ENCODE measurements at places on chromosomes 1 and 21.
A peak's percentile ranks its signal among the peaks of the same experiment; 100 is the strongest.

DNA sequence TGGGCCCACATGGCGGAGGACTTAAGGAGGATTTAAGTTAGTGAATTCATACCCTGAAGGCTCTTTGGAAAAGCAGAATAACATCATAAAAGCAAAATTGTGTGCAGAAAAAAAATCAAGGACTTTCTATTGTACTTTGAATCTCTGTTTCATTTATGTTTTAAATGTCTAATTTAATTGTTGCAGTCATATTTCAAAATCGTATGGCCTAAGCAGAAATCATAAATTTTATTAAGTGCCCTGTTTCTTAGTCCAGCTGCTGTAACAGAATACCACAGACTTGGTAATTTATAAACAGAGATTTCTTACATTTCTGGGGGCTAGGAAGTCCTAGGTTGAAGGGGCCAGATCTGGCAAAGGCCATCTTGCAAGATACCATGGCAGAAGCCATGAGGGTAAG lies 555.6 kb downstream of the LTN1 start:
- DNase-seq = no peak

DNA sequence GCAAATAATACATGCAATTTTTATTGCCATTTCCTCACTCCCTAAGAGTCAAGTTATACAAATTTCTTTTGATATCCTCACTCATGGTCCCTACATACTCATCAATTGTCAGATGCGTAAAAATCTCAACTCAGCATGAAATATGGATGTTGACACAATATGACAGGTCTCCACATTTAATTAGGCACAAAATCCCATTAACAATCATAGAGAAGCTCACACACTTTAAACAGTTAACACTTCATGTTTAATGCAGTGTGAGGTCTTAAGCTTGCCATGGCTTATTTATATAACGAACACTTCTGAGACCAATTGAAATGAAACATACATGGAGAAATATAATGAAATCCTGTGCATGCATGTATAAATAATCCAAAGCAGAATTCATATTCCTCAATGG lies 58.6 kb downstream of the GREM2 start:
- DNase-seq = no peak

DNA sequence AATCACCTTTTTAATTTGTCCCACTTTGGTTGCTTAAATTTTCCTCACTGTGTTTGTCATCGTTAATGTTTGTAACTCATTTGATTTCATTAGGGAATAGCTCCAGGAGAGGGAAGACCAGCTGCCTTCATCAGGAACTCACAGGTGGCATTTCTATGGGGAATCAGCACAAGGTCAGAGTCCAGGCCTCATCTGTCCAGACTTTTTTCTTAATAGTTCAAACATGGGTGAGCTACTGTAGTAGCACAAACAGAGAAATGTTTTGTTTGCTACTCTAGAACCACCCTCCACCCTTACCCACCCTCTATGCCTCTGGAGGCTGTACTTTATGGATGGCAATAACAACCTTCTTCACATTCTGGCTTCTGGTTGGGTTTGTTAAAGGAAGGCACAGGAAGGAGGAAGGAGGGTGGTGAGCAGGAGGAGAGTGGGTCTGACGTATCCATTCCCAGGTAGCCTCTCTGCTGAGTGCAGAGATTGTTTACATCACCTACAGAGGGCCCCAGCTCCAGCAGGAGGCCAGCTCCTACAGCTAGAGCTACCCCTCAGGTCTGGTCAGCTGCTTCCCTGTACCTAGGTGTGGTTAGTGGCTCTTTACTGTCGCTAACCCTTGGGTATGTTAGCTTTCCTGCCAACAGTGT lies 8.1 kb upstream of the TEDDM1 start:
- DNase-seq = no peak

DNA sequence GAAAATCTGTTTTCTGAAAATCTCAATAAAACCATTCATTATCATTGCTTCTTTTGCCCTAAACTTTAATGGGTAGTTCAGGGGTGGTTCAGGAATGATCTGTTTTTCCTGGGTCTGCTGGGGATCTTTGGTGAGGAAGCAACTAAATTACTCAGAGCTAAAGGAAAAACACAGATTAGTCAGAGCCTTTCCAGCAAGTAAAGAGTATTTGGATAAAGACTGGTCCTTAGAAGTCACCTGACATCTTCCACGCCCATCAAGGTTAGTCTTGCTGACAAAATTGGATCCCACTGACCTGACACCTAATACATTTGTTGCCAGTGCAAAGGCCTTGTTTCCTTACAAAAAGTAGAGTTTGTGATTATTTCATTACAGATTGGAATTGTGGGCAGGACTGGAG lies 24.2 kb downstream of the HSPA13 start:
- no peak for DNase-seq

- DNase-seq = no peak
Measured at GRCh38 chr1:161219078-161219892, 4.1 kb downstream of the APOA2 start.

DNA sequence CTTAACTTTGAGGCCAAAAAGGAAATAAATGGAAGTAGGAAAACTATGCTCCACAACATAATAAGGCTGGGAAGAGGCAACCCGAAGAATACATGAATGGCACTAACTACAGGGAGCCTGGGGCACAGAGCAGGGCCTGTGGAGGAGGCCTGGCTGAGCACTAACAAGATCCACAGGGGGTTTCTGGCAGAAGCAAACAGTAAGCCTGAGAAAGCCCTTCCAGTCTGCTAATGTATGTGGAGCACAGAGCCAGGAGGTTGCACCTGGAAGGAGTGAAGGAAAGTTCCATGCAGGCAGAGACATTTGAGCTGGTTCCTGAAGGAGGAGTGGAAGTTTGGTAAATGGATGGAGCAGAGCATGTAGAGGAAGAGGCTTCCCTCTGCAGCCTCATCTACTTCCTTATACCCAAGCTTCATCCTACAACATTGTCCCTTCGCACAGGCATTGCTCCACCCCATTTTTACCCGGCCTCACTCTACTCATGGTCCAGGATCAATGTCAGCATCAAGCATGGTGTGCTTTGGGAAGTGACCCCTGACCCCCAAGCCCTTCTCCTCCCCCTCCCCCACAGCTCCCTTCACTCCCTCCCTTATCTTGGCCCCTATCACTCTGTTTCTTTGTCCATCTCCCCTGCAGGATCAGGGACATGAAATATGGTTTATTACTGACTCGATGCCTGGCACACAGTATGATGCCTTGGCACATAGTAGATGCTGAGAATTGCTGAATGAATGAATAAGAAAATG lies 23.3 kb downstream of the SHISA4 start:
- DNase-seq = no peak

GRCh38 chr1:203556047-203556851 lies 62.3 kb downstream of the OPTC start:
- DNase-seq = no peak

- no peak for DNase-seq
Measured at GRCh38 chr1:111961773-111962565, 27.5 kb downstream of the KCND3 start.

GRCh38 chr1:174726167-174726879 lies 273.4 kb upstream of the CACYBP start:
- no peak for DNase-seq

GRCh38 chr1:226350519-226350865 lies 41.5 kb upstream of the LIN9 start:
- no peak for DNase-seq

DNA sequence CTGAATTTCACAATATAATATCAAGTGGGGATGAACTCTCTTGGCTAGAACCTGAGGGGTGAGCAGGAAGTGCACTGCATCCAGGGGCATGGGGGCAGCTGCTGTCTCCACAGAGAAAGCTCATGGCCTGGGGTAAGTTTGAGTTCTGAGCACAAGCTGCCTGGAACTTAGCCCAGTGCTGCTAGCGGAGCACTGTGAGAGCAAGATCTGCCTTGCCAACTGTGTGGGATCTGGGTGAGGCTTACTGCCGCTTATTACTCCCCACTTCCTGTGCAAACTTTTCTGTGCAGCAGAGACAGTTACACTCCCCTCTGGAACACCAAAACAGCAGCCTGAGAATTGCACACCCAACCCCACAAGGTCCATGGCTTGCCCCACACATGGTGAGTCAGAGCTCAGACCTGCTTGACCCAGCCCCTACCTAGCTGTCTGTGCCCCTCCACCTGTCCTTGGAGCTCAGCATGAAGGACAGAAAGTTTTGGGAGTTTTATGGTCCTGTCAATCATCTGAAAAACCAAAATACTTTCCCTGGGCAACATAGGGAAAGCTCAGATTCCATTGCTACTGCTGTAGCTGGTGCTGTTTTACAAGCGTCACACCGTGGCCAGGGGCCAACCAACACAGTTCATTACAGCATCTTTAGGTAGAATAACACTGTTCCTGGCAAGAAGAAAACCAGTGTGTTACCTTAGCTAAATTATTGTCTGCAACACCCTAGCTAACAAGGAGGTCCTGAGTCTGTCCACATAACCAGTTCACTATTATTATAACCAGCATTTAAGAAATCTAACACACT lies 762.1 kb upstream of the NEGR1 start:
- no peak for DNase-seq

DNA sequence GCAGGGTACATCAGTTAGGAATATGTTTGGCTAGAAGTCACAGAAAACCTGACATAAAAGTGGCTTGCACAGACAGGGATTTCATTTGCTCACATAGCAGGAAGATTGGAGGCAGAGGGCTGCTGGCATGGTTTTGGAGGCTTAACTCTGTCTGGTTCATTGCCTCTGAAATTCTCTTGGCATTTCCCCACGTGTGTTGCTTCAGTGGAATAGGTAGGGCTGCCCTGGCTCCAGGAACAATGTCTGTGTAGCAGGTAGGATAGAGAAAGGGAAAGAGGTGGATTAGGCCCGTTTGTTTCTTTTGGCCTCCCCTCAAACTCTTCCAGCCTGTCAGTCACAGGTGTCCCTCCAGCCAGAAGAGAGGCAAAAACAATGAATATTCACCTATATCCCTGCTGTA lies 20.5 kb upstream of the SIPA1L2 start:
- DNase-seq = no peak

GRCh38 chr1:156433602-156434001 lies 64.6 kb downstream of the RHBG start:
- no peak for DNase-seq

- no peak for DNase-seq
Measured at GRCh38 chr1:88741413-88741812, 57.3 kb downstream of the PKN2 start.

DNA sequence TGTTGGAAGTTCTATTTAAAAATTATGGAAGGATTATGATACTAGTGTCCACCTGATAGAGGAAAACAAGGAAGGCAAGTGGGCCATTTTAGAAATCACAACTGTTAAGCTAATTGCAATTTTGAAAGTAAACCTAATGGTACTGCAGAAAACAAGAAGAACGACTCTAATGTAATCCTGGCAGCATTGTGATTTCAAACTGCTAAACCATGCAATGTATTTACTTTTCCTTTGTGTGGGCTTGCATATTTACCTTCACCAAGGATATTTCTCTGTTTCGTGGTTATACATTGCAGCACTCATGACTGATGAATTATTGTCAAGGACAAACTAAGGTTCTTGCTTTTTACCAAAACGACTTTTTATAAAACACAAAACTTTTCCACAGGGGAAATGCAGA lies 88.1 kb downstream of the TM2D1 start:
- no peak for DNase-seq

DNA sequence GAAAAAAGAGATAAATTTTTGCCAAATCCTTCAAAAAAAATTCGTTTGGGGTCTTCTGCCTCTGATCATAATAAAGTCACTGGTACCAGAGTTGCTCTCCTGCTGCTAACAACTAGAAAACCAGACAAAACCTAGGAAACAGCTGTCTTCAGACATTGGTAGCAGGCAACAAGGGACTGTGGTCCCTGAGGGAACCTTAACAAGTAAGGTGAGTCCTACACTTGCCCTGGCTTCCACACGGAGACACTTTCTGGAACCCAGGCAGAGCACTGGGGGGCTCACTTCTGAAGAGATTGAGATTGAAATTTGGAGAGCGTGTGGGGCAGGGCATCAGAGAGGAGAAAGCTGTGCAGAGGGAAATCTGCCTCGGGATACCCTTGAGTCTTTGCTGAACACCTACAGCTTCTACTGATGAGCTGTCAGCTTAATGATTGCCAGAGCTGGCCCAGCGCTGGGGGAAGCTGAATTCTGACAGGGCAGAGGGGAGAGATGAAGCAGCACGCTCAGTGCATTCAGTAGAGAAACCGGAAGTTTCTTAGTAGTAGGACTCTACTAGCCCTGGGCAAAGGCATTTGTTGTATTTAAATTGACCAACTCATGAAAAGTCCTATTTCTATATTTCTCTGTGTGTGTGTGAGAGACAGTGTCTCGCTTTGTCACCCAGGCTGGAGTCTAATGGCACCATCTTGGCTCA lies 18.5 kb upstream of the FAM89A start:
- DNase-seq = no peak

- DNase-seq = no peak
Measured at GRCh38 chr1:109773900-109774485, 10.3 kb upstream of the EPS8L3 start.

DNA sequence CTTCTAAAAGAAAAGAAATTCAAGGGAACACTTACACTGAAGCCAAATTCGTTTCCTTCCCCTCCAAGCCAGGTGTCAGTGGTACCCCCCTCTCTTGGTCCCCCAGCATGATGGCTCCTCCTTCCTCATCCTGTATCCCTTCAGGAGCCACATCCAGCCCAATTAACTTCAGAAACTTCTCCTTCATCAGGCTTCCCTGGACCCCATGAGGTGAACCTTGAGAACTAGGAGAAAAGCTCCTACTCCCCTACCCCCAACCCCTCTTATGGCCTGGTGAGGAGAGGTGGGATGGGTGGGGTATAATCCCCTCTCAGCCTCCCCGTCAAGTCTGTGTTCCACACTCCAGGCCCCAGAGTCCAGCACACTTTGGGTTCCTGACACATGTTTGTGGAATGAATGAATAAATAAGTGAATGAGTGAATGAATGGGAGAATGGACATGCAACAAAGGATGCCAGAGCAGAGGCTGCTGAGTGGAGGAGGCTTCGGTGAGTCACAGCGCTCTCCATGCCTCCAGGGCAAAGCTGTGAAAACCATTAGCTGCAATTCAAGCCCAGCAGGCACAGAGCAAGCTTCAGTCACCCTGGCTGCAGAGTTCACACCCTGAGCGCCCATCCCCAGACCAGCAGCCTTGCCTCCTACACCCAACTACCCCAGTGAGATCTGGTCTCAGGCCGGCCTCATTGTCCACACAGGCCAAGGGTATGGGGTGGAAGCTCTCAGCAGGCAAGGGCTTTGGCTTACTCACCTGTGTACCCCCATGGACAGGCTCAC lies 43.8 kb downstream of the BATF3 start:
- DNase-seq = no peak

- peak; percentile 28 for DNase-seq
Measured at GRCh38 chr1:112808861-112809684, 93.9 kb upstream of the PPM1J start.

- no peak for DNase-seq
Measured at GRCh38 chr1:188397521-188397920, 1568.8 kb downstream of the PLA2G4A start.

GRCh38 chr1:25360596-25361581 lies 22.8 kb downstream of the TMEM50A start:
- no peak for DNase-seq
